Adrenal gland (tissue), 19 donors: ENCODE measurements at places on chromosomes 7 and 10.
A peak's percentile ranks its signal among the peaks of the same experiment; 100 is the strongest.

GRCh38 chr7:50069613-50070012, 23.4 kb downstream of the ZPBP start:
- peak; percentile 54 for DNase-seq

DNA sequence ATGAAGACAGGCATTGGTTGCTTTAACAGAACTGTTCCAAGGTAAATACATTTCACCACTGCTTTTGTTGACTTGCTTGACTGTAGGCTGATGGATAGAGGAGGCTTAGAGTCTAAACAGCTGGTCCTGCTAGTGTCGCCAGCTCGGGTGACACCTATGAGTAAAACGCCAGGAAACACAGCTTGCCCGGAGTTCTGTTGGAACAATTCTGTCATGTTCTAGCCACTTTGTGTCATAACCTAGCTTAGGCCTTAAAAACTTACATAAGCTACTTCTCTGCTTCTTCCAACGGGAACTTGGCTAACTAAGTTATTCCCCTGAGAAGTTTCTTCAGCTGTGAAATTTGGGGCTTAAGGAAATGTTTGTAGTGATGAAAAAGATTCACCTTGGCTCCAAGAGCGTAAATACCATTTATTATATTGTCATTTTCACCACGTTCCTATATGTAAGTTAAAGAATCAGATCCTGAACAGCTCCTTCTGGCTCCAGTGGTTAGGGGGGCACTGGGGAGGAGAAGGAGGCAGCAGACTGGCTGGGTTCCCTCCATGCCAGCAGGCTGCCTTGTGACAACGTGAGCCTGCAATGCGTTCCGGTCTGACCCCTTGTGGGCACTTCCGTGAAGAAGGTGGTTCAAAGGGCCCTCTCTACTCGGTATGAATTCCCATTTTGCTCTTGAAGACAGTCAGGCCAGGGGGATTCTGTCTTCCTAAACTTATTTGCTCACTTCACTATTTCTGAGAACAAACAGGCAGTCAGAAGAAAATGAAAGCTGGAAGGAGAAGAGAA, 253.2 kb downstream of the BMPER start:
- no peak for DNase-seq

- no peak for DNase-seq
Measured at GRCh38 chr10:13396369-13396768, 48.3 kb upstream of the SEPHS1 start.

DNA sequence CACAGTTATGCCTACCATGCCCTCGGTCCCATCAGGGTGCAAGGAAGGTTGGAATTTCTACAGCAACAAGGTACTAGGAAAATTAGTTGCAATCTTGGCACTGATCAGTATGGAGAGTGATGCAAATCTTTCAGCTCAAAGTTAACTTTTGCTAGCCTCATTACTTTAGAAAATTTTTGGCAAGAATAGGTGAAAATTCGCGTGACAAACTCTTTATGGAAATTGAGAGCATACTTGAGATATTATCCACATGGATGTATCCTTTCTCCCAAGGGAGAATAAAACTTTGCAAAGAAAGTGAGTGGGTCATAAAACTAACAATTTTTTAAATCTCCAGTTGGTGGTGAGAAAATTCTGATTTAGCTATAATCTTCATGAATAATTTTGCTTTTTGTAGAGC, 71.1 kb upstream of the SLC39A12 start:
- DNase-seq = no peak

GRCh38 chr10:34526758-34527730, 288.1 kb downstream of the PARD3 start:
- no peak for DNase-seq

GRCh38 chr7:57375783-57376182, 74.2 kb upstream of the ZNF716 start:
- peak; percentile 83 for DNase-seq

DNA sequence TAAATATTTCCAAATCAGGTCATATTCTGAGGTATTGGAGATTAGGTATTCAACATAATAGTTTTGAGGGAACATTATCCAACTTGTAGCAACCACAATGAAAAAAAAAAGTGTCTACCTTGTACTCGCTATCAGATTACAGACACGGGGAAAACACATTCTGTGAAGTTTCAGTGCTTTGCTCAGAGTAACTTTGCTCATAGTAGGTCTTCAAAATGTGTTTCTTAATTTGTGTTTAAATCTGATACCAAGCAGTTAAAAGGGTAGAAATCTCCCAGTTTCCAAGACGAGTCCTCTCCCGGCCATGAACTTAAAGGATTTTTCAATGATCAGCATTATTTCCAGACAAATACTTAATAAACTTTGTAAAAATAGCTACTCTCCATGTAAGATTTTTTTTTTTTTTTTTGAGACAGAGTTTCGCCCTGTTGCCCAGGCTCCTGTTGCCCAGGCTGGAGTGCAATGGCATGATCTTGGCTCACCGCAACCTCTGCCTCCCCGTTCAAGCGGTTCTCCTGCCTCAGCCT, 39.2 kb downstream of the DDIT4 start:
- DNase-seq = no peak

- DNase-seq = no peak
Measured at GRCh38 chr10:78319841-78320240, 286.2 kb downstream of the RPS24 start.
